Memory B cell (primary cell): ENCODE measurements at places on chromosomes 2 and 18.
A peak's percentile ranks its signal among the peaks of the same experiment; 100 is the strongest.

DNA sequence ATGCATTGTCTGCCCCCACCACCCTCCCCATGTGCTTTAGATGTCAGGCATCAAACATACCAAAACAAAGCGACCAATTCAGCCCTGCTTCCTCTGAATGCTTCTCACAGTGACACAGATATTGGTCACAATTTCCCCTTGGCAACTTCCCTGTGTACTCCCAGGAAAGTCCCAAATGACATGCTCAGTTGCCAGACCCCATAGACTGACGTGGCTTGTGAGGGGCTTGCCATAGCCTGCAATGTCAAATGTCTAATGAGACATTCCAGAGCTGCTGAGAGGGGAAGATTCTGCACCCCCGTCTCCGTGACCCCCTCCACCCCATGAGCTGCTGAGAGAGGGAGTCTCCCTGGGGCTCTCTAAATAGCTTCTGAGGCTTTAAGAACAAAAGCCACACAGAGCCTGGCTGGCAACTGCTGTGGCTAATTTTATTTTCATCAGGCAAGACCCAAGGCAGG is 47.3 kb downstream of the RFTN2 start:
- DNase-seq: no peak

GRCh38 chr2:195559431-195559914 is 97.6 kb upstream of the SLC39A10 start:
- peak; percentile 53 for DNase-seq

- no peak for DNase-seq
Observed at GRCh38 chr2:219916726-219917440, 289.5 kb downstream of the SLC4A3 start.

GRCh38 chr18:68441241-68441640 is 273.7 kb downstream of the TMX3 start:
- DNase-seq: no peak
